ENCODE measurements at places on chromosomes 3 and 15. TPM values are rescaled to one million over a fixed set of nuclear protein-coding genes. Genes with fewer than 3 reads are reported as not detected.

DNA sequence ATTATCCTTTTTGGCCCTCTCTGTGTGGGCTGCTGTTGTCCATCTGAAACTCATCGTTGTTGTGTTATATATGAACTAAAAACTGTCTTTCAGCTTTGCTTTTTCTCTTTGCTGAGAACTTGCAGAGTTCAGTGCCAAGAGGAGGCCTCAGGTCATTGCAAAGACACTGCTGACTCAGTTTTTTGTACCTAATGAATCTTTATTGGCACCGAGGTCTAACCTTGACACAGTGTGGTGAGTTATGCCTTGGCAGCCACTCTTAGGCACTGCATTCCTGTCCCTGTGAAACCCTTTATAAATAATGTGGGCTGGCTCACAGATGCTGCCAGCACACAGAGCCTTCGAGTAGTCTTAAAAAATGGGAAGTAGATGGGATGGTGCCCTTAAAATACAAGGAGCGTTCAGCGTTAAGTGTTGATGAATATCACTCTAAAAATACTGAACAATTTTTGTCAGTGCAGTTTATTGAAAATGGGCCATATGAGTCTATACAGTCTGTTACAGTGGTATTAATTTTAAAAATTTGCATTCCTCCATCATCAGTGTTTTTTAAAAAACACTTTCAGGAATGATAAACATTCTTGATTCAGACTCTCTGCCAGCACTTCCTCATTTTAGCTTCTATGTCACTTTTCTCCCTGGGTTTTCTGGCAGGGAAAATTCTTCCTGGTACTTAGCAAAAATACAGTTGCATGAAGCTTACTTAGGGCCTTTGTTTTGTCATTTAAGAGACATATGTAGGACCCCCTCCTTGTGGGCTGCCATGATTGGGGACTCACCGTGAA is 234.1 kb downstream of the CACNA2D3 start:
- H3K4me1 ChIP-seq: no peaks in the 10 kb centered on the region
- no peak for DNase-seq
- H3K4me3 ChIP-seq: no peak overlapping the region
- H3K27me3 ChIP-seq: no peaks in the 10 kb centered on the region
- no peak overlapping the region for H3K27ac ChIP-seq
- no peaks in the 10 kb centered on the region for H3K36me3 ChIP-seq

DNA sequence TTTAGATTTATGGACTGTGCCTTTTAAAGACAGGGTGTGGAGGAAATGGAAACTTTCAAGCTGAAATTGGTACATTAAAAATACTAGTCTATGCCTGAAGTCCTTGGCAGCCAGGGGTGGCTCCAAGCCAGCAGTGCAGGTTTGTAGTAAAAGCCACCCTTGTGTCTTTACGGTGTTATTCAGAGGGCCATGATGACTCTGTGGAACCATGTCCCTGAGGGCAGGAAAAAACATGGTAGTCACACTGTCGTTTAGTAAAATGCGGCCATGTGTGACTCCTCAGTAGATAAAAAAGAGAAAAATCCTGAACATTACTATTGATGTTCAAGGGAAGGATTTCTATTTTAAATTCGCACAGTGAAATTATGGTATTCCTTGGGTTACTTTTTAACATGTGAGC is 2.7 kb downstream of the FAN1 start:
- peaks cover 2% of the 10 kb centered on the region for H3K36me3 ChIP-seq
- H3K27me3 ChIP-seq: no peaks in the 10 kb centered on the region
- no peak for DNase-seq

DNA sequence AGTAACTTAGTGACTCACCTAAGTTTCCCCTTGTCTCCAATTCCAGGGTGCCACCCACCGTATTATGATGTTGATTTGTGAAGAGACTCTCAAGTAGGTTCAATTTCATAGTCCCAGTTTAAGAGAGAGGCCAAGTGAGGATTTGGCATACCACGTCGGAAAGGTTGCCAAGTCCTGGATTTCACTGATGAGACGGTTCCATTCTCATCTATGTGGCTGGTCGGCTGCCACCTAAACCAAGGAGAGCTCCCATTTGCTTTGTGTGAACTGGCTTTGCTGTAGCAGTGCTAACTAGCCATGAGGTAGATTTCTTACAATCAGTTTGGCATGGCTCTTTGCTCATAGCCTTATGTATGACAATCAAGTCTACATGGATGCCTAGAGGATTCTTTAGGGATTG is 653.6 kb downstream of the NLGN1 start:
- H3K27ac ChIP-seq: no peak overlapping the region
- H3K27me3 ChIP-seq: no peaks in the 10 kb centered on the region
- no peak overlapping the region for H3K4me3 ChIP-seq
- no peak for DNase-seq

DNA sequence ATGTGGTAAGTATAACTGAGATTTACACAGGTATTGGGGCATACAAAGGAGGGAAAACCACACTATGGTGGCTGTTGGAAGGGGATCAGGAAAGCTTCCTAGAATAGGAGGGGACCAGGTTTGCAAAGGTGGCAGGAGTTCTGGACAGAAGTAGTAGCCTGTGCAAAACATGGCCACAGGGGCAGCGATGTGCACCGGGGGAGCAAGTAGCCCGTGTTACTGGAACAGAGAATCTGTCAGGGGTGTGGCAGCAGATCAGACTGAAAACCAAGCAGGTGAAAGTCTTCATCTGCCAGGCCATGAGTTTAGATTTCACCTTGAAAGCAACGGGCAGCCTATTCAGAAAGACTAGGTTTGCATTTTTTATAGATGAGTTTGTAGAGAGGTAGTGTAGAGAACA is 182.3 kb upstream of the LPP start:
- peaks cover 14% of the 10 kb centered on the region for H3K4me1 ChIP-seq
- H3K36me3 ChIP-seq: no peaks in the 10 kb centered on the region
- no peak for DNase-seq
- H3K4me3 ChIP-seq: no peak overlapping the region
- H3K27ac ChIP-seq: no peak overlapping the region

DNA sequence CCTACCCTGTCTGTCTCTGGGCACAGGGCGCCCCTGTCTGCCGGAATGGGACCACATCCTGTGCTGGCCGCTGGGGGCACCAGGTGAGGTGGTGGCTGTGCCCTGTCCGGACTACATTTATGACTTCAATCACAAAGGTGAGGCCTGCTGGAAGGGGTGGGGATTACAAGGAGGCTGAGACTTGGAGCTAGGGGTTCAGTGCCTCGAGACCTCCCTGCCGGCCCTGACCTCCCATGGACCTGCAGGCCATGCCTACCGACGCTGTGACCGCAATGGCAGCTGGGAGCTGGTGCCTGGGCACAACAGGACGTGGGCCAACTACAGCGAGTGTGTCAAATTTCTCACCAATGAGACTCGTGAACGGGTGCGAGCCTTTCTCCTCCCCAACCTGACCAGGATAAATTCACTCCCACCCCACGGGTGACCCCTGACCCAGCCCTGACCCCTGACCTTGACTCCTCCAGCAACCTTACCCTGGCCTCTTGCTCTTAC is 20.4 kb downstream of the PTH1R start:
- H3K27me3 ChIP-seq: no peaks in the 10 kb centered on the region
- H3K4me3 ChIP-seq: no peak overlapping the region
- DNase-seq: no peak
- no peak overlapping the region for H3K27ac ChIP-seq

DNA sequence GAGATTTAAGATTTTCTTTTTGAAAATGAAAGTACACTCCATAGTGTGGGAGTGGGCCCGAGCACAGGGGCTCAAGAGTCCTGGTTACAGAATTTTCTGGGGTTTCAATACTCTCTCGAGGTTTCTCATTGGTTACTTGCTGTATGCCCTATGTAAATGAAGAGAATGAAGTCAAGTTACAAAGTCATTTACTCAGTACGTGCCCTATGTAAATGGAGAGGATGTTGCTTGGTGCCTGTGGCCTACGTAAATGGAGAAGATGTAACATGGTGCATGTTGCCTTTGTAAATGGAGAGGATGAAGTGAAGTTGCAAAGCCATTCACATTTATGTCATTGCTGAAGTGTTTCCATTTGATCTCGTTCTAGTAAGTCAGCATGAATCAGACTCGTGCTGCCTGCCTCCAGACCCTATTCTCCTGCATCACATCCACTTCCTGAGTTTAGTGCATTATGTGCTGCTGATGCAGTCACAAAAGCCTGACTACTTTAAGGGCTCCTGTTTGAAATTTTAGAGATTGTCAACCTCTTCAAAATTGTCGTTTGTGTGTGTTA is 302.0 kb downstream of the ZBBX start:
- no peak overlapping the region for H3K4me3 ChIP-seq
- no peaks in the 10 kb centered on the region for H3K4me1 ChIP-seq
- no peak for DNase-seq
- no peak overlapping the region for H3K27ac ChIP-seq
- no peaks in the 10 kb centered on the region for H3K27me3 ChIP-seq
- no peaks in the 10 kb centered on the region for H3K36me3 ChIP-seq

- H3K36me3 ChIP-seq: no peaks in the 10 kb centered on the region
- H3K27ac ChIP-seq: no peak overlapping the region
- no peak overlapping the region for H3K4me3 ChIP-seq
- no peaks in the 10 kb centered on the region for H3K27me3 ChIP-seq
- DNase-seq: no peak
Observed at GRCh38 chr15:52731732-52732470, 52.7 kb upstream of the ATOSA start.

DNA sequence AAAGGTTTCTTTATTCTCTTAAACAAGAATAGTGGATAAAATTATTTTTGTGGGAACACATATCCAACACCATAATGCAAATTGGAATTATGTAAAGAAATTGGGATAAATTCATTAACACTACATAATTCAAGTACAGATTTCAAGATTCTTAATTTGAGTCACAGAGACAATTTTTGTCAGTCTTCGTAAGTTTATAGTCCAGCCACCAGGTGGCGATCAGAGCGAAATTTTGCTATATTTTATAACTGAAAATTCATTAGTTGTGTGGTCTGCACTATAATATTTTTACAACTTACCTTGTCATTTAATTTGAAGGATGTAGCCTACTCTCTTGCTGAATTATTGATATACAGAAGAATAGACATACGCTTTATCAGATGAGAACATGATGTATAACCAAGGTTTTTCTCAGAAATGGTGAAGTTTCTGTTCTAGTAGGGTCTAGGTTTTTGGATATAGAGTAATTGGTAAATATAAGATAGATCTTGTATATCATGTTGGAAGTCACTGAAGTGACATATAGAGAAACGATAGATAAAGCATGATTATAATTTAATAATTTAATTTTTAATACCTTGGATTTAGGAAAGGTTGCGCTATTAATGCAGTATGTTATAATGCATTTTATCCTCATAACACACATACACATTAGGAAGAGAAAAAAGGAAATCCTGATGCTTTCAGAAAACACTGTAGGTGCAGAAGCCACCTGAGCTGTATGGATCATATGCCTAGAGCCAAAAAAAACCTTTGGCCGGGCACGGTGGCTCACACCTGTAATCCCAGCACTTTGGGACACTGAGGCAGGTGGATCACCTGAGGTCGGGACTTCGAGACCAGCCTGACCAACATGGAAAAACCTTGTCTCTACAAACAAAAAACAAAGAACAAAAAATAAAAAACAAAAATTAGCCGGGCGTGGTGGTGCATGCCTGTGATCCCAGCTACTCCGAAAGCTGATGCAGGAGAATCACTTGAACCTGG is 31.7 kb downstream of the PLSCR4 start:
- no peak for DNase-seq
- H3K4me1 ChIP-seq: no peaks in the 10 kb centered on the region
- no peak overlapping the region for H3K4me3 ChIP-seq
- no peaks in the 10 kb centered on the region for H3K27me3 ChIP-seq
- no peaks in the 10 kb centered on the region for H3K36me3 ChIP-seq
- H3K27ac ChIP-seq: no peak overlapping the region

DNA sequence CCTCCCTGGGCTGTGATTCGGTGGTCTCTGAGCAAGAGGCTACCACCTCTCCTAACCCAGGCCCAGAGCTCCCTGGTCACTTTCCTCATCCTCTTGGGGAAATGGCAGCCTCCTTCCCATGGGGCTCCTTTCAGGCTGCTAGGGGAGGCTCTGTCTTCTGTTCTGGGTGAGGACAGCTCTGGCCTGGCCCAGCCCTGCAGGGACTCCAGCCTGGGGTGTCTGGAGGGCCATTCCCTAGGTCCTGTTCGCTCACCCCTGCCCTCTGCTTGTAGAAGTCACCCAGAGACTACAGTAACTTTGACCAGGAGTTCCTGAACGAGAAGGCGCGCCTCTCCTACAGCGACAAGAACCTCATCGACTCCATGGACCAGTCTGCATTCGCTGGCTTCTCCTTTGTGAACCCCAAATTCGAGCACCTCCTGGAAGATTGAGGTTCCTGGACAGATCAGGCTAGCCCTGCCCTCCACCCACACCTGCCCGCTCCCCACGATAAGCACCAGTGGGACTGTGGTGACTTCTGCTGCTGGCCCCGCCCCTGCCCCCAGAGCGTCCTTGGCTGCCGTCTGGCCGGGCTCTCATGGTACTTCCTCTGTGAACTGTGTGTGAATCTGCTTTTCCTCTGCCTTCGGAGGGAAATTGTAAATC is 30.9 kb downstream of the PRKCD start:
- no peaks in the 10 kb centered on the region for H3K27me3 ChIP-seq
- DNase-seq: no peak
- H3K4me1 ChIP-seq: peaks cover 76% of the 10 kb centered on the region
- H3K4me3 ChIP-seq: no peak overlapping the region

DNA sequence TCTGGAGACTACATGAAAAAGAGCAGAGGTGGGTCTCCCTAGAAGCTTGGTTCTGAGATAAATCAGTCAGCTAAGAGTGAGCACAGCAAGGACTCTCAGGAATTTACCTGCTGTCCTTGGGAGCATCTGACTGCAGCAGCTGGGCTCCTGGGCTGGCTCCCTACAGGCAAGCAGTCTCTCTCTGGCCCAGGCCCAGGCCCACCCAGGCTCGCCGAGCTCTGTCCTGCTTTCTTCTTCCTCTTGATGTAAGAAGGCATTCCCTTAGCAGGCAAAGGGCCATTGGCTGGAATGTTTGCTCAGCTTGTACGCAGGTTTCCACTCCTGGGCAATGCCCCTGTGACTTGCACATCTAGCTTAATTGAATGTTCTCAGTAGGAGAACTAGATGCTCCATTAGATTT is 4.3 kb upstream of the RBP2 start:
- no peak overlapping the region for H3K27ac ChIP-seq
- no peak overlapping the region for H3K4me3 ChIP-seq
- H3K27me3 ChIP-seq: no peaks in the 10 kb centered on the region
- DNase-seq: no peak

- H3K27ac ChIP-seq: no peak overlapping the region
- H3K4me3 ChIP-seq: no peak overlapping the region
- H3K4me1 ChIP-seq: no peaks in the 10 kb centered on the region
- DNase-seq: no peak
- H3K27me3 ChIP-seq: no peaks in the 10 kb centered on the region
- peaks cover 3% of the 10 kb centered on the region for H3K36me3 ChIP-seq
Observed at GRCh38 chr15:76253691-76254473, 57.4 kb downstream of the ETFA start.

DNA sequence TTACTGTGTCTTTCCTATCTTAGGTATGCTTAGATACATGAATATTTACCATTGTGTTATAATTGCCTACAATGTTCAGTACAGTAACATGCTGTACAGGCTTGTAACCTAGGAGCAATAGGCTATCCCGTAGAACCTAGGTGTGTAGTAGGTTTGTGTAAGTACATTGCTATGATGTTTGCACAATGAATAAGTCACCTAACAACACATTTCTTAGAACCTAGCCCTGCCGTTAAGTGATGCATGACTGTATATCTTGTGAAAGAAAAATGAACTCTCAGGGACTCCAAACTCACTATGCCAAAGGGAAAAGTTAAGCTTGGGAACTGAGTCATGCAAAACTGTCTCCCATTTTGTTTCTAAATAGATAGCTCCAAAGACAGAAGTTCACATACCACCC is 91.5 kb upstream of the ACP3 start:
- no peak for DNase-seq
- no peaks in the 10 kb centered on the region for H3K4me1 ChIP-seq
- no peak overlapping the region for H3K4me3 ChIP-seq
- H3K27me3 ChIP-seq: no peaks in the 10 kb centered on the region

The HTR3E gene
- not detected for total RNA-seq
